ENCODE measurements at places on chromosomes 2 and 18. TPM values are rescaled to one million over a fixed set of nuclear protein-coding genes. Genes with fewer than 3 reads are reported as not detected.
A peak's percentile ranks its signal among the peaks of the same experiment; 100 is the strongest.

The RIT2 gene
- not detected for total RNA-seq

The KIF3C gene
- total RNA-seq: 9.9 TPM

- H3K36me3 ChIP-seq: no peaks in the 10 kb centered on the region
- no peaks in the 10 kb centered on the region for H3K27me3 ChIP-seq
- no peak overlapping the region for H3K4me3 ChIP-seq
- no peaks in the 10 kb centered on the region for H3K4me1 ChIP-seq
- no peak overlapping the region for H3K27ac ChIP-seq
Observed at GRCh38 chr2:168758970-168759820, 43.2 kb upstream of the NOSTRIN start.

GRCh38 chr2:43453179-43454170, 142.4 kb downstream of the THADA start:
- H3K27ac ChIP-seq: peak overlapping the region; percentile 79
- peak; percentile 92 for DNase-seq
- no peaks in the 10 kb centered on the region for H3K36me3 ChIP-seq
- H3K4me1 ChIP-seq: peaks cover 83% of the 10 kb centered on the region
- H3K4me3 ChIP-seq: no peak overlapping the region
- no peaks in the 10 kb centered on the region for H3K27me3 ChIP-seq

DNA sequence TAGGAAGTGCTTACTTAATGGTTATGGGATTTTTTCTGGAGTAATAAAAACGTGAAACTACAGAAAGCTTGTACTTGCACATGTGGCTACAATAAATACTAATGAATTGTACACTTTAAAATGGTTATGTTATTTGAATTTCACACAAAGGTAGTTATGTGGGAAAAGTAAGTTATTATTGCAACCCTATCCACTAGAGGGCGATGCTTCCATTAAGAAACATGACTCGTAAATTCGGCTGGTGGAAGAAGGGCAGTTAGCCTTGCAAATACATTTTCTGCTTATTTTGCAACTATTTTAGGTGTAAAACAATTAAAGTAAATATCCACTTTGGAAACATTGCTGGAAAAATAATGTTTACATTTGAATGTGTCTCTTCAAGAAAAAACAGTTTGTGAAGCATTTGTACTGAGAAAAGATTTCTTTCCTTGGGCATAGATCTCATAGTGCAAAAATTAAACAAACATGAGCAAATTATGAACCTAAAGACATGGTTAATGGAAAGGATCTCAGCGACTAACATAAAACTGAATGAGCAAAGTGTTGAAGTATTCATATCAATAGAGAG, 68.1 kb upstream of the CSRNP3 start:
- no peak overlapping the region for H3K4me3 ChIP-seq
- no peaks in the 10 kb centered on the region for H3K27me3 ChIP-seq
- H3K36me3 ChIP-seq: no peaks in the 10 kb centered on the region
- no peak overlapping the region for H3K27ac ChIP-seq
- DNase-seq: no peak
- no peaks in the 10 kb centered on the region for H3K4me1 ChIP-seq

GRCh38 chr2:111678651-111679050, 205.3 kb downstream of the ANAPC1 start:
- no peaks in the 10 kb centered on the region for H3K27me3 ChIP-seq
- no peak overlapping the region for H3K4me3 ChIP-seq
- DNase-seq: peak; percentile 31
- H3K36me3 ChIP-seq: no peaks in the 10 kb centered on the region

GRCh38 chr18:1037776-1038175, 133.1 kb downstream of the ADCYAP1 start:
- no peaks in the 10 kb centered on the region for H3K4me1 ChIP-seq
- DNase-seq: no peak
